Hindlimb muscle (tissue), 1 donor: ENCODE measurements at places on chromosomes 6 and 20.

DNA sequence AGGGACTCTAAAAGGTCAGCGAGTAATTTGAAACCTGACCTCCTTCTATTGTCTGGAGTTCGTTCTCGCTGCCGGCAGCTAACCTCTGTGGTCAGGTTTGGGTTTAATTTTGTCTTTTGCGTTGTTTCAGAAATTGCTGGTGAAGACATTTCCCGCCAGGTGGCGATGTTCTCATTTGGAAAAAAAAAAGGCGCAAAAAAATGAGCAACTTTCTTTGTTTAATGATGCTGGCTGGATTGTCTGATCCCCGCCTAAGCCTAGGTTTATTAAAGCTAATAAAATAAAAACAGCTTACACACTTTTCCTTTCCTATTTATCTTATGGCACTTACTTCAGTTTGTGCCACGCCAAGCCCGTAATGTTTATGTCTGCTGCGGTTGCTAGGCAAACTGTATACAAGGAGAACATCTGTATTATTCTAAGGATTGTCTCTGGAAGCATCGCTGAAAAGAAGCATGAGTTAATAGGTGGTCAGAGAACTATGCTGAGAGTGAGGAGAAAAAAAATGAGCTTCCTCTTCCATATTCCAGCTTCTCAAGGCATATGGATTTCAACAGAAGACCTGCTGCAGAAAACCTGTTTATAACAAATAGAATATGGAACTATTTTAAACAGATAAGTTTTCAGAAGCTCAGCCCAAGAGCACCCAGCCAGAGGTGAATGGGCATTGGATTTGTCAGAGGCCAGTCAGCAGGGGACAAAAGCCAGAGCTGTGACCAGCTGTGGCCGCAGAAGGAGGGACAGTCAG is 205.7 kb downstream of the DOK5 start:
- peak; percentile 56 for DNase-seq

GRCh38 chr6:24194978-24195700 is 69.1 kb downstream of the NRSN1 start:
- no peak for DNase-seq

DNA sequence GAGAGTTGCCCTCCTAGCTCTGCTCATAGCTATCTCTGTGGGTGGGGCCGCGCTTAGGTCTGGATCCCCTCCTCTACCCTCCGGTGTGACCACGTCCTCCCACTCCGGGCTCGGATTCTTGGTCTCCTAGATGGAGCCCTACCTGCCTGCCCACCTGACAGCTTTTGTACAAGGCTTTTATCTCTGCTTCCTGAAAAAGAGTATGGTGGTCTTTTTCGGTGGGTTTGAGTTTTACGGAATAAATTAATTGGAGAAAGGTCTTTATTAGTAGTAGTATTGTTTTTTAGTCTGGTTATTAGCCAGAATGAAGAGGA is 773 bp downstream of the SMAP1 start:
- no peak for DNase-seq

GRCh38 chr6:73796881-73797280 is 100.9 kb downstream of the CD109 start:
- no peak for DNase-seq

DNA sequence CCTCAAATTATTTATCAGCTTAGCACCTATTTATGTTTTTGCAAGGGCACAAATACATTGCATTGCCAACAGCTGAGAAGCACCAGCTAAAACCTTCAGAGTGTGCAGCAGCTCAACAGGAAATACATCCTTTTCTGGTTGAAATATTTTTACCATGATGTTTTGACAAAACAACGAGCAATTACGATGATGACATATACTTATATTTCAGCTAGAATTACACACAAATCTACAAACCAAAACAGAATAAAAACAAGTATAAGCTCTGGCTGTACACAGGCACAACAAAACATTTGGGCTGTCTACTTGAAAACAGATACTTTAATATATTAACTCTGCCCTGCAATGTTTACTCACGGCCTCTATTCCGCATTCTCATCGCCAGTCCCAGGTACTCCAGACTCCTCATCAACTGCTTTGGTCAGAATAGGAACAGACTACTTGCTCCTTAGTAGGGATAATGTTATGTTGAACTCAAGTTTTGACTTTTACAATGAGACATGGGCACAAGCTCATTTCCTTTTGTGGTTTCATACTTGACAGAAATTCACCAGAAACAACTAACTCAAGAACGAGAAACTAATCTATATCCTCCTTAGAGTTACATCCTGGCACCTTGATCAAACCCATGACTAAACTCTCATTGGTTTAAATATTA is 377.6 kb downstream of the ESR1 start:
- DNase-seq, result no peak

DNA sequence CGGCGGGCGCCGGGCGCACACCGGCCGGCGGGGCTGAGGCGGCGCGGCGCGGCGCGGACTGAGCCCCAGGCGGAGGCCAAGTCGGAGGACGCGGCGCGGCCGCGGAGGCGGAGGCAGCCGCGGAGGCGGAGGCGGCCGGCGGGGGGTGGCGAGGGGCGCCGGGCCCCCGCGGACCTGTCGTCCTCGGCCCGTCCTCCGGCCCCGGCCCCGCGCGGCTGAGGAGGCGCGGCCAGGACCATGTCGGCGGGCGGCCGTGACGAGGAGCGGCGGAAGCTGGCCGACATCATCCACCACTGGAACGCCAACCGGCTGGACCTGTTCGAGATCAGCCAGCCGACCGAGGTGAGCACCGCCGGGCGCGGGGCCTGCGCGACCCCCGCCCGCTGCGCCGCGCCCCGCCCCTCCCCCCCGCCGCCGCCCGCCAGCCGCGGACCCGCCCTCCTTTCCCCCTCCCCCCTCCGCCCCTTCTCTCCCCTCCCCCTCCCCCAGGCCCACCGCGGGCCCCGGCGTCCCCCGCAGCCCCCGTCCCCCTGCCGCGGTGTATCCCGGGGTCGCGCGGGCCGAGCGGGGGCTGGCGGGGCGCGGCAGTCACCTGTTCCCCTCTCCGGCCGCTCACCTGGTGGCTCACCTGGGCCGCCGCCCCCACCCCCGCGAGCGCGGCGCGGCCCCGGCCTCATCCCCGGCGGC is at the start of gene AFDN:
Gene AFDN, plus strand, starts transcription at position 16 of the 687 bp plus-strand sequence. Its CDS starts 222 bp downstream, at position 238.
- no peak for DNase-seq

- no peak for DNase-seq
These were observed 16.1 kb downstream of the FGD2 start for GRCh38 chr6:37021356-37022129.

DNA sequence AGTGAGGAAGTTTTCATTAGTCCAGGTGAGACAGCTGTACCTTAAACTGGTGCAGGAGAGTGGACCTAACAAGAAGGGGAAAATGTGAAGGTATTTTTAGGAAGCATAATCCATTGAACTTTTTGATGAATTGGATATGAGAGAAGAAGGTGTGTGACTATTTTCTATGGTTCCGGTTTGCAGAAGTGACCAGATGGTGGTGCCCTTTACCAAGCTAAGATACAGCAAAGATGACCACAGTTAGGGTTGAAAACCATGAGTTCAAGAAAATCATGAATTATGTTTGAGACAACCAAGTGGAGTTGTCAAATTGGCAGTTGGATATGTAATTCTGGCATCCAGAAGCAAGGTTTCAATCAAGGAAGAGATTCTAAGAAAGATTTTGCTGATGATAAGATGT is 61.9 kb upstream of the NRSN1 start:
- no peak for DNase-seq

DNA sequence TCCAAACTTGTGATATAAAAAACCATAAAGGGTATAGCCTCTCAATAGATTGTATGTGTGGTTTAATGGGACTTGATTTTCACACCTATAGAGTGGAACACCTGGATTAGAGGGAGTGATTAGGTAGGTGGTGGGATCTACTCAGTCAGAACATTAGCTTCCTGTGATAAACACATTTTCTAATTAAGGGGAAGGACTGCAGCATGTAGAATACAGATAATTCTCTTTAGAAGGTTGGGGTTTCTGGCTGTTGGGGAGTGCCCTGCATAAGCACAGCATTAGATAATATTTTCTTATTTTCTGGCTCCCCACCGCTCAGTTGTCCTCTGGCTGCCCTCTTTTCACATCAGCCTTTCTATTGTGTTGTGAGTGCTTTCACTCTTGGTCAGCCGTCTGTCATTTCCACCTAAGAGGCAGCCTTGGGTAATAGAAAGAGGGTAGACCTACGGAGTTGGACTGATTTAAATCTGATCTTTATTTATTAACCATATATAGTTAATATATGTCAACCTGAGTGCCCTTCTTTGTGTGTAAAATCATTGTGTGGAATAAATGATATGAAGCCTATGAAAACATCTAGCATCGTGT is 8.0 kb downstream of the CSE1L start:
- no peak for DNase-seq

DNA sequence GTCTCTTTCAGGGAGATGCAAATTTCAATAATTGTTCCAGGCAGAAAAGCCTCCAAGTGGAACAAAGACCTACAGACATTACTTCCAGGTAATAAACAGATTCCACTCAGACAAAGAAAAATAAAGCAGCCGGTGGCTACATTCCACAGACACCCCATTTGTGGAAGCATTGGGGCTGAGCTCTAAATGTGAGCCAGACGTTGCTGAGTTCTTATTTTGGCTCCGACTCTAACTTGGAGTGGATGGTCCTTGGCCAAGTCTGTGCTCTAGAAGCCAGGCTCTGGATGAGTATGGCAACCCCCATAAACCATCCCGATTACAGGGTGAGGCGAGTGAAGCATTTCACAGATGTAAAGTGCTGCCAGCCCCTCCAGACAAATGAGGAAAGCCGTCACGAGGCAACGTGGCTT is 6.6 kb downstream of the TRAM2 start:
- no peak for DNase-seq

- no peak for DNase-seq
These were observed 63.3 kb downstream of the TOX2 start for GRCh38 chr20:43977962-43978361.

DNA sequence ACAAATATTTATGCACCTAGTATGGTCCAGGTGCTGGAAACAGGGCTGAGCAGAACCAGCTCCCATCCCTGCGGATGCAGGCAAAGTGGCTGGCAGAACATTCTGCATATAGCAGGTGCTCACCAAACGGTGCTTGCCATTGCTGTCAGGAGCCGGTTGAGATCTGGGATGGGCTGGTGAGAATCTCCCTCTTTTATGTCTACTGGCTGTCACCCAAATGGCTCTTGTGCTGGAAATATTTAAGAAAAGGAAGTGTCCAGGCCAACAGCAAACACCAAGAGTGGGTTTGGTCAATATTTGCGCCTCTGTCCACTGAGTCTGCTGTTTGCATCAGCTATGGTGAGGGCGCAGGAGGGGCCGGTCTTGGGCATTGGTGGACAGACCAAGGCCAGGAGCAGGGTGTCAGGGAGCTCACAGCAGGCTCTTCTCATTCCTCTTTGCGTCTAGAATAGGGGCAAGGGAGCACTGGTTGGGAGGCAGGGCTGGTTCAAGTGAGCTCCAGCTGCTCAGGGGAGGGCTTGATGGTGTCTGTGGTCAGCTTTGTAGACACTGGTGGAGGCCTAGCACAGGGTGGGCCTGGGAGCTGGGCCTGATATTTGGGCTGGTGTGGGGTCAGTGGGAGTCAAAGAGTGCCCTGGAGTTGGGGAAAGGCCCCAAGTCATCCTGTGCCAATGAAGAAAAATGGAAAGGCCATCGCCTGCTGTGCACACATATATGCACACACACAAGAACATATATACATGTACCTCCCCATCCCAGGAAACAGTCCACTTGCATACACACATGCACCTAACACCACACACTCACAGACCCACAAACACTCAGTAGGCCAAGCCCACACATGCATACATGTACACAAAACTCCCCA is 1.4 kb upstream of the BPIFB2 start:
- no peak for DNase-seq

DNA sequence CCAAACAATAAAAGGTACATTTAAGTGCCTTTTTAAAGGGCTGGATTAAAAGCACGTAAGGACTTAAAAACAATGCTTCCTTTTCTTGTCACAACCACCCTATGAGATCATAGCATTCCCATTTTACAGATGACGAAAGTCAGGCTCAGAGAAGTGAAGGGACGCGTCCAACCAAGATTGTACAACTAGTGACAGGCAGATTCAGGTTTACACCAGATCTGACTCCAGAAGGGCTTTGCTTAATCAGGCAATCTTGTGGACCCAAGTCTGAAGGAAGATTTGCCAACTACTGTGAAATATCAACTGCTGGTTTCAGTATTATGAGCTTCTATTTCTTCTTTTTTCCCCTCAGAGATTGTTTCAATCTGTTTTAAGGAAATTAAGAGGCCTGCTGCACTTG is 877 bp downstream of the ENPP4 start:
- DNase-seq, result no peak

DNA sequence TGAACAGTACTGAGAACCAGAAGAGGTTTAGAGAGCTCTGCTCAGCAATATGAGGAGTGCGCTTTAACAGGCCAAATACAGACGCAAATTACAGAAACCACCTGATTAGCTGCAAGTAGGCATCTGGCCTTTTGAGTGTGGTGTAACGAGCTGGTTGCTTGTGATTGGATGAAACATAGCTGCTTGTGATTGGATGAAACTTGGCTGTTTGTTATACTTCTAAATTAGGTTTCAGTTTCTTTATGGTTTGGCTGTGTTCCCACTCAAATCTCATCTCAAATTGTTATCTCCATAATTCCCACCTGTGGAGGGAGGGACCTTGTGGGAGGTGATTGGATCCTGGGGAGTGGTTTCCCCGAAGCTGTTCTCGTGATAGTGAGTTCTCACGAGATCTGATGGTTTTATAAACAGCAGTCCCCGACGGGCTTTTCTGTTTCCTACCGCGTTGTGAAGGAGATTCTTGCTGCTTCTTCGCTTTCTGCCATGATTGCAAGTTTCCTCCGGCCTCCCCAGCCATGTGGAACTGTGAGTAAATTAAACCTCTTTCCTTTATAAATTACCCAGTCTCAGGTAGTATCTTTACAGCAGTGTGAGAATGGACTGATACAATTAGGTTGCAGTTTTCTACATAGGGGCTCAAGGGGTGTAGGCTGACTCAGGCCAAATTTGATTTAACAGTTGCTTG is 655.9 kb upstream of the MAN1A1 start:
- DNase-seq, result no peak

GRCh38 chr6:117137711-117138110 is 127.6 kb upstream of the VGLL2 start:
- DNase-seq, result no peak

- no peak for DNase-seq
These were observed 12.7 kb downstream of the IL17F start for GRCh38 chr6:52231406-52232127.

DNA sequence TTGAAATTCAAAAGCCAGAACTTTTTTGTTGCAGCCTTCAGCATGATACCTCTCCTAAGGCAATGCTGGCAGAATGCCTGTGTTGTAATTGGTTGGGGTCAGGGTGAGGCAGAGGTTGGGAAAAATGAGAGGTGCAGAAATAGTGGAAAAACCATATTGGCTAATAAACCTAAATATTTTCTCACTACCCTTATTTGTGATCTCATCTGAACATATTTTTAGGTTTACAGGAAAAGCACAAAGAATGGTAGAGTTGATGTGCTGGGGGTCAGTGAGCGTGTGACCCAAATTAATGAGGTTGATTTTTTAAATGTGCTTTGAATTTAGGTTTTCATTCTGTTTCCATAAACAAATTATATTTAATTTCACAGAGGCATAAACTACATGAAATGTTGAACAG is 437.3 kb downstream of the HDGFL1 start:
- DNase-seq, result no peak
